Thymus (tissue), 14 donors: ENCODE measurements at places on chromosomes 7 and 10. TPM values are rescaled to one million over a fixed set of nuclear protein-coding genes. Genes with fewer than 3 reads are reported as not detected.

Gene TSPAN33
- 29.2 TPM for total RNA-seq

Gene HOXA1
- 0.28 TPM for total RNA-seq

Gene FAM25A
- 0.47 TPM for total RNA-seq

Gene MYO1G
- total RNA-seq: 47.0 TPM

Gene NKX1-2
- total RNA-seq: 0.05 TPM

Gene SFR1
- 14.2 TPM for total RNA-seq

- DNase-seq: no peak
These were observed 89.9 kb downstream of the ADCY1 start for GRCh38 chr7:45663965-45664633.

DNA sequence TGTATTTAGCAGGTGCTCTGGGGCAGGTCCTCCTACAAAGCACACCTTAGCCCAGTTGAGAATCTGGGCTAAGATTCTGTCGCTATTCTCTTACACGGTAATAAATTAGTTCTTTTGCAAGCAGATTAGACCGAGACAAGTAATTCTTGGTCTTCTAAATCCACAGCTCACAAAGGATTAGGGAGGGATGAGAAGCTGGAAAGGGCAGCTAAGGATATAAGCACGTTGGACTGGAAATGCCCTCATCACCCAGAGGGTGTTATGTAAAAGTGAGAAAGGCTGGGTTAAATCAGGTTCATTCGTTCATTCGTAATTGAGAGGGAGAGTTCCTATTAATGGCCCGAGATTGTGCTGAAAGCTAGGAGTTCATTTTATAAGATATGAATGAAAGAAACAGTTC lies 41.8 kb downstream of the PFKFB3 start:
- DNase-seq: no peak

GRCh38 chr10:108862676-108863350 lies 1060.5 kb downstream of the XPNPEP1 start:
- no peak for DNase-seq

DNA sequence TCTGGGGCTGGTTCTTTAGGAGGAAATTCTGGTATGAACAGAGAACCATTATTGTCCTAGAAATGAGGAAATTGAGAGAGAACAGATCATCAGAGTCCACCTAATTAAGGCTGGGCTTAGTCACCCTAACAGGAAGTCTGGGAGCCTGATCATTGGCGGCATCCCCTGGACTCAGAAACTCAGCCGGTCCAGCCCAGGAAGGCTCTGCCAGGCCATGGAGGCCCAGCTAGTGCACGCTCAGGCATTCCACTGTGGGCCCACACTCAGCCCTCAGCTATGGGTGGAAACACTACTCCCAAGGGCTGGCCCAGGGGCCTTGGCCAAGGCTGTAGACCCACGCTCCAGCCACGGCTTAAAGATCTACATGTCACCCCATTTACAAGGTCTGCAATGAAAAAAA lies 109.2 kb downstream of the PTPN20 start:
- DNase-seq: no peak

DNA sequence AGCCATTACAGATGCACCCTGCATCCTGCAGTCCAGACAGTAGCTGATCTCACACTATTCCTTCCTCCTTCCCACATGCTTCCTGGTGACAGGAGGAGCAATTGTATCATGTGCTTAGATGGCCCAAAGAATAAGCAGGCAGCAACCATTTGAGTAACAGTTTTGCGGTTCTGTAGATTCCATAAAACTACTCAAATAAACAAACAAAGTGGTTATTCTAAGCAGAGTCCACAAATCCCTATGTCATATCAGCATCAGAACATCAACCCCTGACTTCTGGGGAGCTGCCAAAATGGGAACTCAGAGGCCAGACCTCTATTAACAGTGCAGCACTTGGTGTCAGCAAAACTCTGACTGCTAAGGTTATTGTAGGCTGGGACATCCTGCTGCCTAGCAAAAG lies 226.0 kb downstream of the SORCS1 start:
- DNase-seq: no peak

DNA sequence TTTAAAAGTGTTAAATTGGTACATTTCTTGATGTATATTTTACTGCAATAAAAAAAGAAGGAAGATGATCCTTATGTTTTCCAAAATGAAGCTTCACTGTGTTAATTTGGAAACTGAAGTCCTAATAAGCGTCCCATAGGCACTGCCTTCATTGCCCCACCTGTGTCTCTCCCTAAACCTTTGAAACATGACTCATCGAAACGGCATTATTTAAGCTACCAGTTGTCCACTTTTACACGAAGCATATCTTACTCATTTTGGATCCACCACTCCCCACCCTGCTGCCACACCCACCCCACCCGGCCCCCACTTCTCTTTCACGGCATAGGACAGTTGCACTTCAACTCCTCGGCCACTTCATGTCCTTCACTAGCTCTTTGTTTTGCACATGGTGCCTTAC lies 85.5 kb downstream of the KIAA1549 start:
- no peak for DNase-seq

DNA sequence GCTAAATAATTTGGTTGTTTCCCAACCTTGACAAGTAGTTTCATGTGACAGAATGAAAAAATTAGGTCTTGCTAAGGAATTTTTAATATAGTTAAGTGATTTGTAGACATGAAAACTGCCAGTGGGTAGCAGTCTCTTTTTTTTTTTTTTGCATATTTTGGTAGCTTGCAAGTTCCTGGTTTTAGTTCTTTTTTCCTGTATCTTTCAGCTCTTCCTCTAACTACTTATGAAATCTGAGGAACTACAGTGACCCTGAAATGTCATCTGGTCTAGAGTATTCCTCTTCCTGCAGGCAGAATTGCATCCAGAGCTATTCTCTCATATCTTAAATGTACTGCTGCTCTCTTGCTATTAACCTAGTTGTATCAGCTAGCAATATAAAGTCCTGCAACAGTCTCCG lies 160.4 kb downstream of the HDAC9 start:
- DNase-seq: no peak

- DNase-seq: peak; percentile 89
These were observed 37.0 kb downstream of the RPA3 start for GRCh38 chr7:7681191-7681935.

DNA sequence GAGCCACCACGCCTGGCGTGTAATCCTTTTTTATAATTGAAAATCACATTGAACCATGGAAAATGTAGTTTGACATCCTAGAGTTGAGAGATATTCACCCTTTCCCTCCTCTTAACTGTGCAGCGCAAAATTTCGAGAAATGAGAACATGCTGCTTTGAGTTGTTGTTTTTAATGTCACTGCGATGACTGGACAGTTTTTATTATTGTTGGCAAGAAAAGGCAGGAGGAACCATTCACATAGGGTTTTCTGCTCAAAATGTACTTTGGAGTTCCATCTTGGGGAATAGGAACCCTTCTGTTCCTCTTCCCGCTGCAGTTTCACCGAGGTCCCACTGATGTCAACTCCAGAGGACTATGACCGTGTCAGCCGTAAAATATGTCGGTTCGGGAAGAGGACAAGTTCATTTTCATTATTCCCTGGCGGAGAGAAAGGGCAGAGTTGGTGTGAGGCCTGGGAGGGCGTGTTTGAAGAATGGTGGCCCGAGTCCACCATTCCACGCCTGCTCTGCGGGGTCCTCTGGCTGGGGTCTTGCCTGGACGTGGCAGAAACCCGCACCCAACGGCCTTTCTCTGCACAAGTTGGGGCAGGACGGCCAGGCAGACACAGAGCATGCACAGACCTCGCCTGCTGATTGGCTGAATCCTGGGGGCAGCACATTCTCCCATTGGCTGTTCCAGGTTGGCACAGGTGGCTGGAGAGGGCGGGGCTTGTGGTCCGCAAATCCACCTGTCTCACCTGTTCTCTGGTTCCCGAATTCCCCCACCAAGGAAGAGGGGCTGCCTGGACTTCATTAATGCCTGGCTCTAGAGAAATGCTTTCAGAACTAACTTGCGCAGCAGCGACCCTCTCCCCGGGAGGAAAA lies 105.1 kb upstream of the TCF7L2 start:
- DNase-seq: no peak

GRCh38 chr10:101050208-101051069 lies 11.3 kb upstream of the KAZALD1 start:
- DNase-seq: peak; percentile 61

DNA sequence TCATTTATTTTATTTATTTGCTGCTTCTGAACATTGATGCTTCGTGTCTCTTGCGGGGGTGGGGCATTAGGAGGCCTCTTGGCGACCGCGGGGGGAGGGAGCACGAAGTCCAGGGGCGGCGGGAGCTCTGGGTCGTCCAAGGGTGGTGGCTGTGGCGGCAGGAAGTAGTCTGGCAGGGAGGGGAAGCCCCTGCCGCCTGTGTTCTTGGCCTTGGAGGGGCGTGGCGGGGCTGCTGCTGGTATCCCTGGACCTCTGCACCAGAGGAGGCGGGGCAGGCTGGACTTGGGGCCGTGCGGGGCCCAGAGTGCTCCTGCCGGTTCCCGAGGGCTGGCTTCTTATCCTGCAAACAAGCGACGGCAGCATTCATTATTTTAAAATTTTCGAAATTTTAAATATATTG lies 70.5 kb upstream of the ABI1 start:
- DNase-seq: no peak
